Stimulated activated CD4-positive, alpha-beta T cell treated with anti-CD3 and anti-CD28 coated beads, Interleukin-2, amount 100 ng/mL, for 24 hours (primary cell): ENCODE measurements at places on chromosomes 6 and 20.

- no peak for DNase-seq
Measured at GRCh38 chr20:38892091-38892981, 33.9 kb upstream of the FAM83D start.

- no peak for DNase-seq
Measured at GRCh38 chr6:152948150-152948768, 34.6 kb downstream of the FBXO5 start.

- DNase-seq = no peak
Measured at GRCh38 chr6:154930451-154930851, 64.7 kb upstream of the TIAM2 start.

DNA sequence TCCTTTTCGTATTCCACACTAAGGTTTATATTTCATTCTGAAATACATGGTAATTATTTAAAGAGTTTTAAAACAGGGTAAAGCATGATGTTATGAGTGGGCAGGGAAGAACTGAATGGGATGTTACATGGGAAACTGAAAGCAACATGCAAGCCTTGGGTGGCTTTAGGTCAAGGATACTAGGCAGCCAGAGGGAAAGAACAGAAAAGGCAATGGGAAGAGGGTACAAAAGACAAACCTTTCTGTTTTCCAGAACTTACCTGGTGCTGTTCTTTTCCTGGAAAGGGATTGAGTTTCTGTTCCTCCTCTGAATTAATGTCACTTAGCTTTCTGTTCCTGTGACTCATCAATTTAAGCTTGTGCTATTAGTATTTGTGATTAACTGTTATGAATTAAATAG is 71.2 kb upstream of the SMIM8 start:
- no peak for DNase-seq

DNA sequence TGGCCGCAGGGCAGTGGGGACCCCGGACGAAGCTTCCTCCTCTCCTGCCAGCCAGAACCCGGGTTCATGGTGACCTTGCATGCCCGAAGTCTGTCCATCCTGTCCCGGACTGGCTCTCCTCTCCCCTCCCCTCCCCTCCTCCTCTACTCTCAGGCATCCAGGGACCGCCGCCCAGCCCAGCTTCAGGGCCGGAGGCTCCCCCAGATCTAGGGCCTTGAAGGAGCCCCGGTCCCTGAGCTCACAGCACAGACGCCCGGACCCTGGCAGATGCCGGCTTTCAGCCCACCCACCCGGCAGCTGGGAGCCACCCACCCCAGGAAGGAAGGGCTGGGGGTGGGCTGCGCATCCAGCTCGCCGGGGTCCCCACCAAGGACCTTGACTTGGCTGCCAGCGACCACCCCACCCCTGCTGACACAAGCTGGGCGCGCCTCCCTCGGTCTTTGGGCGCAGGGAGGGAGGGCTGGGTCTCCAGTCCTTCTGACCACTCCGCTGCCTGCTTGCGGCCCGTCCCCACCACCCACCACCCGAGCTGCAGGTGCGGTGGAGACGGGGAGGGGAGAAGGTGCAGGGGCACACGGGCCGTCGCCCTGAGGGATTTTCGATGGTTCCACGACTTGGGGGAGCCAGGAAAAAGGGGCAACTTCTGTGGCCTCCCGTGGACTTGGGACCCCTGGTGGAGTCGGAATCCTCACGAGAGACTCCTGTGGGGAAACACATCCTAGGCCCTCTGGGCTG is 5.8 kb upstream of the ABHD16B start:
- DNase-seq = no peak

DNA sequence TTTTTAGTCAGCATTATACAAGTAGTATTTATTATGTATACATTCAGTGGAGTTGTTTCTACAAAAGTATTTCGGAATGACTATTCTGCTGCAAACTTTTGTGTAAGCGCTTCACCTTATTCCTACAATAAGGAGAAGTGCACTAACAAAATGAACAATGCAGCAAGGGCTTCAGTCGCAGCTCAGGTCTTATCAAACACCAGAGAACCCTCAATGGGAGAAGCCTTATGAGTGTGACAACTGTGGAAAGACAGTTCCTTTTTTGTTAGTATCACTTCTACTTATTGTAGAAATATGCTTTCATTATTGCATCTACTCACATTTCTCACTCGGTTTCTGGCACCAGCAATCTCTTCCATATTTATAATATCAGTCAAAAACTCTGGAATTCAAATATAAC is 18.8 kb downstream of the ZKSCAN3 start:
- no peak for DNase-seq

DNA sequence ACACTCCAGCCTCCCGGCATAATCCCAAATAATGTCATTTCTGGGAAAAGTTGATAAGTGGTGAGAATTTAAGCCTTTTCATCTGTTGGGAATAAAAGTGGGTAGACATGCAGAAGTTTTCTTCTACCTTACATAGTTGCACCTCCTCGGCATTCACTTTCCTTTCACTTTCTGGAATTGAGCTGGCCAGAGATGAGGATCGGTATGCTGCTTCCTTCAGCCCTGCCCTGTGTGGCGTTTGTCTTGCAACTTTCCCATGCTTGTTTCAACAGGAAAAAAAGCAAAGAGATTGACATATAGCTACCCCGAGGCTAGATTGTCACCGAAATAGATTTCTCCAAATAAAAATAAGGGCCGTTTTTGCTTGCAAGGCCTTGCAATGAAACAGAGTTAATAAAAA is 65.8 kb upstream of the JAG1 start:
- no peak for DNase-seq

- DNase-seq = no peak
Measured at GRCh38 chr6:219019-219570, 73.2 kb upstream of the DUSP22 start.

DNA sequence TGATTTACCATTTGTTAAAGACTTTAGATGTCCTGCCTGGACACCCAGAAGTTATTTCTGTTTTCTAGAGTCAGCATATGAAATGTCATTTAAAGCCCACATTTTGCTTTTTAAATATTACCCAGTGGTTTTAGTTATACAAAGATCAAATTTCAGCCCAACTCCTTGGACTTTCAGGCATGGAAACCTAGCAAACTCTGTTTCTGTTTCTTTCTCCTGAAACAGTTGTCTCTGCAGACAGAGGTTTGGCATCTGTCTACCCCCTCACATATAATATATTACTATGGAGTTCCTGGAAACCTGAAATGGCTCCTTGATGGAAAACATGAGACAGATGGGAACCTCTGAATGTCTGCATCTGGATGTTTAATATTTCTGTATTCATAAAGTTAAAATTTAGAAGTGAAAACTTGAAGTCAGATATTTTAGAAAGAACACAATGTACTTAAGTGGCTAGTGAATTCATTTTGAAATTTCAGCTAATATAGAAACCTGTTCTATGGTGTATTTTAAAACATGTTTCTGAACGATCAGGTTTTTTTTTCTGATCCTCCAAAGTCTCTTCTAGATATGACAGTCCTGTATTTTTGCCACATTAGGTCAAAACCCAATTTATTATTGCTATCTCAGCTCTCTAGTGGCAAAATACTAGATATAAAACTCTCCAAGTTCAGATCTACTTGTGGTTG is 743.3 kb downstream of the CD109 start:
- no peak for DNase-seq

DNA sequence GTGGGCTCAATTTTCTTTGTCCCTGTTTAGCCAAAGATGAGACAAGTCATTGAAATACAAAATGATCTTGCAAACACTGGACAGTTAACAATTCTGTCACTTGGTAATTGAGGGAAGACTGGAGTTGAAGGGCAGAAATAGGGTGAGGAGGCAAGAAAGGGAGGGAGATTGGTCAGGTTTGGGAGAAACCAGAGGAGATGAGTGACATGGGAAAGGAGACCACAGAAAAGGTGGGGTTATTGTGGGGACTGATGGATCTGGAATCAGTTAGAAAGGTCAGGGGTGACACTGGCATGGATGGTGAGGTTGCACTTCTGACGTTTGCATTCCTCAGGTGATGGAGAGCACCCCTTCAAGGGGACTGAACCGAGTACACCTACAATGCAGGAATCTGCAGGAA is 693 bp downstream of the GTF2H4 start:
- DNase-seq = no peak
